ENCODE measurements at places on chromosomes 5 and 9. TPM values are rescaled to one million over a fixed set of nuclear protein-coding genes. Genes with fewer than 3 reads are reported as not detected.

AIF1L gene
- total RNA-seq = 17.4 TPM

MLANA gene
- not detected for total RNA-seq

KIF20A gene
- total RNA-seq = 43.3 TPM

IGIP gene
- 6.0 TPM for total RNA-seq

SCAMP1 gene
- 33.7 TPM for total RNA-seq

ACOT12 gene
- not detected for total RNA-seq

TOR4A gene
- 14.9 TPM for total RNA-seq

All from bladder microvascular endothelial cell (primary cell).